ENCODE measurements at places on chromosomes 2 and 18.

DNA sequence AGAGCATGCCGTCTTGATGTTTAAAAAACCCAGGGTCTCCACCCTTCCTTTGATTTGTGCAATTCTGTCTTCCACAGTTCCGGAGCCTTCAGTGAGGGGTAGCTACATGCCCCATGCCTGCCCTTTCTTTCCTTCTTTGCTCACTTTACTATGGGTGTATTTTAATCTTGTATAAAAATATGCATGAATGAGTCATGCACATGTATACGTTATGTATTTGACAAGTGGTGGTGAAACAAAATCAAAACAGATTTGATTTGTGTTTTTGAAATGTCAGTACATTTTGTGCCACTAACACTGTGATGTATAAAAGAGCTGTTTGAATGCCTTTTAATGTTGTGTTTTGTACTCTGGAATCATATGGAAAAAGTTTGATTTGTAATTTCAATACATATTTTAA, 126.5 kb downstream of the RNF144A start:
- no peak for DNase-seq

DNA sequence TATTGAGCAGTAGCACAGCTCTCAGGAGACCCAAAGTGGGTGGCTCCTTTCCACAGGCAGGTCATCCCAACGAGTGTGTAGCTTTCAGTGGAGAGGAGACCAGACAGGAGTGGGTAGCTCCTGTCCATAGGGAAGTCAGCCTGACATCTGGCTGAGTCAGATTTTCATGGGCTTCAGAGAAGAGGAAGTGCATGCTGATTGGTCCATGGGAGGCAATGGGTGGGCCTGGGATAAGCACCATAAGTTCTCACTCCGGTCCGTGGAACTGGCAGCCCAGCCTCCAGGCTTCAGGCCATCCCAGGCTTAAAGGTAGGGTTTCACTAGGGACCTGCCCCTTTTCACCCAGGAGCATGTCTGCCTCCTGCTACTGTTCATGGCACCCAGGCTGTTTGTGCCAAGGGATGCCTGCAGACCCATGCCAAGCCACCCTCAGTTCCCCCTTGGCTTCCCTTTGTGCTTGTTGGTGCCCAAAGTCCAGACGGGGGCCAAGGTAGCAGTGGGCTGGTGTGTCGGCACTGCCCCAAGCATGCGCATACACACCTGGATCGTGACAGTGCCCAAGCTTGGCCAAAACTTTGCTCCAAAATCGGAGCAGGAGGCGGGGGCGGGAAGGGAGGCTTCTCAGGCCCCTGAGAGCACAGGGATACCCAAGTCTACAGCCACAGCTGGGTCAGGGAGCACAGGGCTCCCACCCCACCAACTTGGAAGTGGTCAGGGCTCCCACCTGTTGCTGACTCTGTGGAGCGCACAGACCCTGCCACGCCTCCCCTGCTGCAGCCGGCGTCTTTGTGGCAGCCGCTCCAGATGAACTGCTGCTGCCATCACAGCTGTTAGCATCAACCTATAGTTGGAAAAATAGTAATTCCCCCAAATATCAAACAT, 26.4 kb downstream of the MARCHF7 start:
- DNase-seq = no peak

DNA sequence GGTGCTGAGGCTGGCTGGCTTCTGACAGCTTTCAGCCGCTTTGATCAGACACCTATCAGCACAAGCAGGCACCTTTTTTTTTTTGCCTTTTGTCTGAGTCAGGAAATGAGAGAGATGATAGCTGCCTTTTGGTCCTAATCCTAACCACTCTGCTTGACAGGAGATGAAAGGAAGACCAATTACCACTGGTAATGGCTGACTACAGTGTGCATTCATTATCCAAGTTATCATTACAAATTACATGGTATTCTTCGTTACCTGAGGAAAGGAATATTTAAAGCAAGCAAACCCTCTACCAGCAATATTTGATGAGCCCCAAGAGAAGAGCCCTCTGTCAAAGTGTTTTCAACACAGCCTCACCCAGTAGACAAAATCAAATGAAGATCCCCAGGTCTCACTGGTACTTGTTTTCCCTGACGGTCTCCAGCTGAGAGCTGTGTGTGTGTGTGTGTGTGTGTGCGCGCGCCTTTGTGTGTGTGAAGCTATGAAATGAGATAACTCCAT, 925.7 kb downstream of the DCDC2C start:
- DNase-seq = no peak

DNA sequence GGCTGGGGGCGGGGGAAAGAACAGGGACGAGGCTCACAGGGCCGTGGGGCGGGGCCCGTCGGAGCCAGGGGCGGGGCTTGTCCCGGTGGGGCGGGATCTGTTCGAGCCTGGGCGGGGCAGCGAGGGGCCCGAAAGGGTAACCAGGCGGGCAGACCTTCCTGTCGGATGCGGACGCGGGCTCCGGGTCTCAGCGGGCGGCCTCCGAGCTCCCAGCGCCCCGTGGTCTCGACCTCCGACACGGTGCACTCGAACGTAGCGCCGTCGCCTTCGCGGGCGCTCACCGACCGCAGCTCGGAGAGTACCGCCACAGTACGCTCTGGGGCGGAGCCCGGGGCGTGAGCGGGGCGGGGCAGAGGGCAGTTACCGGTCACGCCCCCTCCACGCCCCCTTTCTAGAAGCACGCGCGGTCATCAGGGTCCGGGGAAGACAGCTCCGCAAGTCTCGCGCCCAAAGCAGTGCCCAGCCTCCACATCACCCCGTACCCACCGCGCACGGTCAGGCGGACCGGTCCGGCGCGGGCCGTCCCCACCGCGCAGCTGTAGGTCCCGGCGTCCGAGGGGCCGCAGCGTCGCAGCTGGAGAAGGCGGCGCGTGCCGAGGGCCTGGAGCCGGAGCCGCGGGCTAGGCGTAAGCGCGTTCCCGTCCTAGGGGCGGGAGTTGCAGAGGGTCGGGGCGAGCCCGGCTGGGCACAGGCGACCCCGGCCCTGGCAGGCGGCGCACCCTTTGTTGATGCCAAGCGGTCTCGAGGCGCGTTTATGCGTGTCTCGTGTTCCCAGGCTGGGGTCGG, 8.7 kb downstream of the TMEM198 start:
- peak; percentile 56 for DNase-seq

DNA sequence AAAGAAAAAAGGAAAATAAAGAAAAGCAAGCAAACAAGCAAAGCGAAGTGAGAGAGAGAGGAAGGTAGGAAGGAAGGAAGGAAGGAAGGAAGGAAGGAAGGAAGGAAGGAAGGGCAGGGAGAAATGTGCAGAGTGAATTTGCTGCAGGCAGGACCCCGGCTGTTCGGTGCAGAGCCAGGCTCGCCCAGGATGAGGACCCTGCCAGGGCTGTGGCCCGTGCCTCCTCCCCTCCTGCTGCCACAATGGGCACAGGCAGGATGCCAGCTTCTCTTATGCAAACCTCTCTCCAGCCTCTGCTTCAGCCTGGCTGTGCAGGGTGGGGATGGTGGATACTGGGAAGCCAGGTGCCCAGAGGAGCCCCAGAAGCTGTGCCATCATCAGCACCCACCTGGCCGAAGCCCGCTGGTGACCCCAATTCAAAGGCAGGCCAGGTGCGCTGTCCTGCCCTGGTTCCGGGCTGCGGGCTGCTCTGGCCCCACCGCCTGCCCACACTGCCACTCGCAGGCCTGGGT, 3.2 kb downstream of the GPR17 start:
- DNase-seq = no peak

- DNase-seq = no peak
Measured at GRCh38 chr2:109526442-109526970, 87.3 kb downstream of the SEPTIN10 start.

DNA sequence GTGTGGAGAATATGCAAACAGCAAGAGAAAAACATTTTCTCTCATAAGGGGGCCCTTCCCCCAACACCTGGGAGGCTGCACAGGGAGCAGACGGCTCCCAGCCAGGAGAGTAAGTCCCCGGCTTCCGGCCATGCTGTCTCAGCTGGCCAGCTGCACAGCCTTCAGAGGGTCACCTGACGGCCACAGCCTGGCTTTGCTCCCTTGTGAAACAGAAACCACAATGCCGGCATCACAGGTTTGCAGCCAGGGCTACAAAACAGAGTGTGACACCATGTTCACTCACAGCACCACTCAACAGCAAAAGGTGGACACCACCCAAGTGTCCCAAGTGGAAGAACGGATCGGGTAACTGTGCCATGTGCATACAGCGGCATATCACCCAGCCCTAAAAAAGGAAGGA, 86.9 kb upstream of the GPC1 start:
- DNase-seq = no peak

- no peak for DNase-seq
Measured at GRCh38 chr18:24368749-24369148, 28.9 kb downstream of the OSBPL1A start.

- no peak for DNase-seq
Measured at GRCh38 chr18:77851802-77852201, 602.2 kb downstream of the GALR1 start.

GRCh38 chr2:157748371-157749142, 119.9 kb upstream of the ACVR1C start:
- DNase-seq = no peak

DNA sequence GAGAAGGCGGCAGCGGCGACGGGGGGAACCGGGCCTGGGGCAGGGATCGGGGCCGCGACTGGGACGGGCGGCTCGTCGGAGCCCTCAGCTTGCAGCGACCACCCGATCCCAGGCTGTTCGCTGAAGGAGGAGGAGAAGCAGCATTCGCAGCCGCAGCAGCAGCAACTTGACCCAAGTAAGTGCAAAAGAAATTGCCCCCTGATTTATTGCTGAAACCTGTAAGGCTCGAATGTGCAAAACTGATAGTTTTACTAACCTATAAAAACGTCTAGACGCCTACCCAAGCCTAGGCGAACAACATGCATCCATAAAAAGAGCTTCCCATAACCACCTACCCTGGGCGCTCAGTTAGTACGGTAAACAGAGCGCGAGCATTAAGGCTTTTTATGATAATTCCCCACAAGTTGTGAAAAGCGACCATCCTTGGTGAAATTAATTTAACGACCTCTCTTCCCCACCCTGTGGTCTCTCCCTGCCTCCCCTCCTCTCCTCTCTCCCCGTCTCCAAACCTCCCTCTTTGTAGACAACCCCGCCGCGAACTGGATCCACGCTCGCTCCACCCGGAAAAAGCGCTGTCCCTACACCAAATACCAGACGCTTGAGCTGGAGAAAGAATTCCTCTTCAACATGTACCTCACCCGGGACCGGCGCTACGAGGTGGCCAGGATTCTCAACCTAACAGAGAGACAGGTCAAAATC, 1.0 kb downstream of the HOXD9 start:
- DNase-seq = no peak

GRCh38 chr2:144078802-144079724, 440.9 kb downstream of the ZEB2 start:
- DNase-seq = no peak

- no peak for DNase-seq
Measured at GRCh38 chr2:170585067-170585466, 130.1 kb upstream of the SP5 start.

DNA sequence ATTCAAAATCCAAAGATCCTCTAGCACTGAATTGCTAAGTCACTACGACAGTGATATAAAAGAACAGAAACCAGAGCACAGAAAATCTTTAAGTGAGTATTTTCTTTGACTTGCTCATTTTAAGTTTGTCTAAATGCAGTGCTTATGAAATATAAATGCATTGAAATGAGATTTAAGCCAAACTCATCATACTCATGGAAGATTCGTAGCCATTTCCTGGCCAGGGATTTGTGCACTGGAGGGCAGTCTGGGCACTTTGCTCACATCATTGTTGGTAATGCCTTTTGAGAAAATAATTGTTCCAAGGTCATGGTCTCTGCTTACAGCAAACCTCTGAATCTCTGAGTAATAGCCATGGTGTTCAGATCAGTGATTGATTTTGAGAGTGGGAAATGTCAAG, 307.7 kb downstream of the ARHGAP15 start:
- no peak for DNase-seq

GRCh38 chr2:217079165-217079564, 219.3 kb upstream of the TNP1 start:
- no peak for DNase-seq

GRCh38 chr2:19988600-19988999, 1.3 kb downstream of the WDR35 start:
- no peak for DNase-seq

DNA sequence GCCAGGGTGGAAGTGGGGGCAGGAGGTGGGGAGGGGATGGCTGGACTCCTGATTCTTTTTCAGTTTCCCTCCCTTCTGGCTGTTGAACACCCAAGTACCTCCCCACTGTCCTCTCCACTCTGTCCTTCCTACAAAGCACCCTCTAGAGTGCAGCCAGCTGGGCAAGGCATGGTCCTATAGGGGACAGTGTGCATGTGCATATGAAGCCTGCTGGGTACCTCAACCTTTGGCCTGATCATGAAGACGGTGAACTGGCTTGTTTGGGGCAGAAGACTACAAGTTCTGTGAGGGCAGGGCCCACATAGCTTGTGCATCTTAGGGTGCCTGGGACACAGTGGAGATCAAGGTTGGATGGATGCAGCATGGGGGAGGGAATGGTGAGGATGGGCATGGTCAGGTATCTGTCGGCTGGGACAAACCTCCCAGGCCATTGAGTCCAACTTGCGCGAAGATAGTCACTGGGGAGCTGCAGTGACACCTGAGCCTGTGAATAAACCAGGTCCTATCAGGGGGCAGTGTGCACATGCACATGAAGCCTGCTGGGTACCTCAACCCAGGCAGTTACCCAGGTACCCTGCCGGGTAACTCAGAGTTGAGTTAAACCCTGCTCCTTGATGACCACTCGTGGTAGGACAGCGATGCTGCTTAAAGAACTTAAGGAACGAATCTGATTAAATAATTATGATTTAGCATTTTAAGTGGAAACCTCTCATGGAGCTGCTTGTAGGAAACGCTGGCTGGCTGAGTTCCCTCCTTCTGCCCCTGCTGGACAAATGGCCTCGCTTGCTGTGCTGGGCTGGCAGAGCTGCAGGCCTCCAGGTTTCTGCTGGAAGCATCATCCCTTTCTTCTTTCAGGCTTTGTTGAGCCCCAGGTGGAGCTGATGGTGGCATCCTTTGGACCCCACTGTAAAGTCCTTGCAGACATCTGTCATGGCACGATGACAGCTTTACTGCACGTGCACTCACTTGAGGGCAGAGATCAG, 84.0 kb downstream of the POLR1A start:
- DNase-seq = no peak

DNA sequence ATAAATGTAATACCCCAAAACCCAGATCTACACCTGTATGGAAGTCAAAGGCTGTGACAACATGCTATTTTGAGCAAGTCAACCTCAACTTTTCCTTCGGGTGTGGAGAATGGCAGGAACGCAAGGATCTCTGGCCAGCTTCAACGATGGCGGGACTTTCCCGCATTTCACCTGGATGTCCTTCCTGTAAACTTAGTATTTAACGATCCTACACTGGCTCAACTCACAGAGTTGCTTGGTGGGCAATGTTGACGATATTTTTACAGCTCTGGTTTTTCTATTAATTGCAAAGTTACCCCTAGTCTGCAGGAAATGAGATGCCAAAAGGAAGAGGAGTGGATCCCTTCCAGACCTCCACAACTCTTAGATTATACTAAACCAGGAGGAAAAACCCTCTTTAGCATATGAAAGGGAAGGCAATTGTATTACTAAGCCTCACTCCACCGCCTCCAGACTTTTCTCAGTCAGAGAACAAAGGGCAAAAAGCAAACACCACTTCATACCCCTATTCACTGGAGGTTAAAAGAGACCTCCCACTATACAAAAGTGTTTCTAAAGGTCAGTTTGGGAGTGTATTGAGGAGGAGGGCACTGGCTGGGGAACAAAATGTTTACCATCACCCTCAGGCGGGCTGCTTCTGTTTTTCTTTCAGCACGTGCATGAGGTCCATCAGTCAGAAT, 56.5 kb upstream of the ACVR1 start:
- DNase-seq = no peak

GRCh38 chr18:54254265-54254758, 15.0 kb upstream of the POLI start:
- DNase-seq = no peak

Data from stimulated activated CD8-positive, alpha-beta memory T cell treated with anti-CD3 and anti-CD28 coated beads, Interleukin-15, amount 100 ng/mL, for 4 hours (primary cell).